GM13976 (cell line): ENCODE measurements at places on chromosomes 2 and 18.

DNA sequence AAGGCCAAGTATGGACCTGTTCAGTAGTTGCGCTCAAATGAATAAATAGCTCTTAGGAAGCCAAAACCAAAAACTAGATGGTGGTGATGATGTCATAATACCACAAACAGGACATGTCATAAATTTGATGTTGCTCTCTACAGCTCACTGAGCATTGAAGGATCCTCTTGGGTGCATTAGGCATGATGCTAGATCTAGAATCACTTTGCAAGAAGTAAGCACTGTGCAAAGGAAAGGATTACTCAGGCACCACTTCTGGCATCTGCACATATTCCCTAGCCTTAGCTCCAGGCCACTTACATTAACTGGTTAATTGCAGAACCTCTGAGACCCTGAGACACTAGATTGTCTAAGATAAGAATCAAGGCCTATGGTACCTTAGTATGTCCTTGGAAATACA is 58.0 kb downstream of the LRRTM1 start:
- DNase-seq, result no peak

DNA sequence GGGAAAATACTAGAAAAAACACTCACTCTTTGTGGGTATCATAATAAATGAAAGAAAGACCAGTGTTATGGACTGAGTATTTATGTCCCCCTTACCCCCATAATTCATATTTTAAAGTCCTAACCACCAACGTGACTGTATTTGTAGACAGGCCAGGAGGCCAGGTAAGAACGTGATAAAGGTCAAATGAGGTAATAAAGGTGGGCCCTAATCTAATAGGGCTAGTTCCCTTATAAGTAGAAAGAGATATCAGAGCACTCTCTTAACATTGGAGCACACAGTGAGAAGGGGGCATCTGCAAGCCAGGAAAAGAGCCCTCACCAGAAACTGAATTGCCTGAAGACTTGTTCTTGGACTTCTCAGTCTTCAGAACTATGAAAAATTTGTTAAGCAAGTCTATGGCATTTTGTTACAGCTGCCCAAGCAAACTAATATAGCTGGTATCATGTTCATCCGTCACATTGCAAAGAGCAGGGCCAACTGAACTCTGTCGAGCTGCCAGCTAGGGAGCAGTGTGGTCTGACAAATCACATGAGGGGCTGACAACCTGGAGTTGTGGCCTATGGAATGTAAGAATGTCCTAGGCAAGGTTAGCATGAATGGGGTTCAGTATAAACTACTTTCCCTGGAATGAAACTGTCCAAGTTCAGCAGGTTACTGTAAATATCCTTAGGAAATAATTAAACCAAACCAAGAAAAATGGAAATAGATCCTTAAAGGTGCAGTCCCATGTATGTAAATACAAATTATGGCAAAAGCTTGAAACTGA is 280.9 kb downstream of the ZNF385B start:
- no peak for DNase-seq

DNA sequence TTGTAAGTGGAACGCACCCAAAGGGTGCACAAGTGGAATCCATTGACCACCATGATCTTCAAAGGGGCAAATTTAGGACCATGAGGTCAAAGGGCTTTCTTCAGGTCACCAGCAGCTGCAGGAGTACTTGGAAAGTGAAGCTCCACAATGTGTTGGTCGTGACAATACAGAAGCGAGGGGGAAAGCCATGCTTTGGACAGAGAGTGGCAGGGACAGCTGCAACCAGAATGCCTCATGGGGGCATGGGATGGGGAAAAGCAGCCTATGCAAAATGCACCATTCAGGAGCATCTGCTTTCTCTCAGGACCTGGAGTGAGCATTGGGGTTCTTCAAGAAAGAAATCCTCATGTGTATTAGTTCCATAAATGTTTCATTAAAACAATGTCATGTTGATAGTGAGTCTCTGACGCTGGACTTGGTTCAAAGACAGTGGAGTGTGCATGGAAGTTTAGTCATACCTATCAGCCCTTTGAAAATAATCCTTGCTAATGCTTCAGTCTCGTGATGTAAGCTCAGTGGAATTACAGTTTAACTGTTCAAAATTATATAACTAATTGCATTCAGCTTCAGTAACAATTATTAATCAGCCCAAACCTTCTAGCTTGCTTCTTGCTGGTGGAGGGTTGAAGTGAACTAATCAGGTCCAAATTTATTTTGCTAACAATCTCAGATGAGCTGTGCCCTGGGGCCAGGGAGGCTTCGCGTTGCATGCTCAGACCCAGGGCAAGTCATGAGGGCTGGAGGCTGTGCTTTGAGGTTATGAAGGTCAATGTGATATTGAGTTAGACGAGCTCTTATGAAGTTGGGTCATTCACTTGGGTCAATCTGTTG is 41.6 kb downstream of the ACKR3 start:
- DNase-seq, result no peak

DNA sequence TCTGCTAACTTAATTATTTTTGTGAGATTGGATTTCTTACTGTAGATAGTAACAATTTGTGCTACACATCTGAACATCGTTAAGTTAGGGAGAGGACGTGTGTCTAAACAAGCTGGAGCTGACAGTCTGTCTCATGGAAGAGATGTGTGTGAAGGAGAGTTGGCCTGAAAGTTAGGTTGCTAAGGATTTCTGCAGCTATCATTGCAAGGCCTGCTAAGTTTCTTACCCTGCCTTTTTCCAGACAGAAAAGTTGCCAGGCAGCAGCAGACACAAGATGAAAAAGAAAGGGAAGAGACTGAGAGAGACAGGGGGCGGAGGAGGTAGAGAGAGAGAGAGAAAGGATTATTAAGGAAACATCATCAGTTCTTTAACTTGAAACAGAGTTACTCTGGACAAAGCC is 4.1 kb upstream of the LRP1B start:
- DNase-seq, result no peak

DNA sequence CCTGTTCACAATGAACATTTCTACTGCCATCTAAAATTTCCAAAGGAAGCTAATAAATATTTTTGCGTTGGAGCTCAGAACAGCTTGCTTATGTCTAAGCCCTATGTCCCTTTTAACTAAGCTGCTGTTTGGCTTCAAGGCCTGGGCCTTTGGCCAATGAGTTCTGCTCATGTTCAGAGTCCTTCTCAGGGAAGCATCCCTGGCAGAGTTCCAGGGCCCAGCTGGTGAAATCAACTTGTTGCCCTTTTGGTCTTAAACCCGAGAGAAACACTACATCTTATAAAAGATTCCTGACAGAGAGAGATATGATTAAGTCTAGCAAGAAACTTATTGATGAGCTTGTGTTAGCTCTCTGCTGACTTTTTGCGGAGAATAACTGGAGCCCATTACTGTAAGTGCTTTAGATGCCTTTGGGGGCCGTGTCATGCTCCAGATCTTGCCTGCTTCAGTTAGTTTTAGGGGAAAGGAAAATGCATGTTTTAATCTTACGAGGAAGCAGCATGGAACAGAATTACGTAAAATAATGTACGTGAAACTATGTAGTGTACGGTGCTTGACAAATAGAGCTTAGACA is 102.5 kb upstream of the NOSTRIN start:
- no peak for DNase-seq
